Suppressor macrophage treated with lipopolysaccharide for 1 hour (primary cell): ENCODE measurements at places on chromosomes 16 and 17.

- peak; percentile 41 for DNase-seq
Measured at GRCh38 chr17:81294512-81295030, 536 bp downstream of the SLC38A10 start.

DNA sequence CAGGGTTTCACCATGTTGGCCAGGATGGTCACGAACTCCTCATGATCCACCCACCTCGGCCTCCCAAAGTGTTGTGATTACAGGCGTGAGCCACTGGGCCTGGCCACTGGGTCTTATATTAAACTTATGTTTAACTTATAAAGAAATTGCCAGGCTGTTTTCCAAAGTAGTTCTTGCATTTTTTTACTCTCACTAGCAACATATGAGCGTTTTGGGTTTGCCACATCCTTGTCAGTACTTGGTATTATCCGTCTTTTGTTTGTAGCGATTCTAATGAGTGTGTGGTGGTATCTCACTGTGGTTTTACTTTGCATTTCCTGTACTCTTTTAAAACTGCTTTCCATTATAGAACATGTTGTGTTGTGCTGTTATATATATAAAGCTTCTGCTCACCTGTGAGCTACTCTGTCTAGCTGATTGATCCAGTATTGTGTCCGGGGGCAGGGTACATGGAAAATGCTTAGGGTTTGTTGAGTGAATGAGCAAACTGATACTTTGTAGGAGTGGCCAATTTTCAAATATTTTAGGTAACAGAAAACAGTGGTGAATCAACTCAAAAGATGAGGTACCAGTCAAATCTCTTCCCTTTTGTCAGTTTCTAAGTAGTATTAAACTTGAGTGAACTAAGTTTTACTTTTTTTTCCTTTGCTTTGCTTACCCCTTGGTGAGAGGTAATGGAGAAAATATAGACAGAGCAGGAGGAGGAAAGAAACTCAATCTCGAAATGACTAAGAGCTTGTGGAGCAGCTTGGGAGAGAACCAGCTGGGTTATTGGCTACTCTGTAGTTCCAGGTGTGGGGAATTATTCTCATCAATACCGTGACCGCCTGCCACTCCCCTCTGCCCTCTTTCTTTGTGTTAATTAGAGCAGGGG, 75.8 kb downstream of the PITPNC1 start:
- no peak for DNase-seq

DNA sequence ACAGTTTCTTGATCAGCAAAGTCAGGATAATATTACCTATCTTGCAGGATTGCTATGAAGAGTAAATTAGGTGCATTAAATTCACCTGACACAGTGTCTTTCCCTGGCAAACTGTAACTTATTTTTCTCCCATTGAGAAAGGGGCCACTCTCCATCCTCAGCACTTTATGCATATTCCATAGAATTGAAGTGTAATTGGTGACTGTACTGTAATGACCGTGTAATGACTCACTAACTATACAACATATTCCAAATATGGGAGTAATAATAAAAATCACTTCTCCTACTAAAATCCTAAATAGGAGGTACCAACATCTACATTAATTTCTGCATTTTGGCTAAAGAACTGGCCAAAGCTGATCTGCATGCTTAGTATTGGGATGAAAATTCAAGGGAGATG, 141.9 kb upstream of the NOG start:
- DNase-seq = no peak

- peak; percentile 99 for DNase-seq
Measured at GRCh38 chr16:85824161-85825135, 25.0 kb downstream of the COX4I1 start.

- DNase-seq = no peak
Measured at GRCh38 chr17:39058524-39058923, 91.3 kb upstream of the FBXO47 start.

GRCh38 chr16:89103156-89103555, 9.5 kb downstream of the ACSF3 start:
- no peak for DNase-seq

GRCh38 chr16:19757026-19757425, 39.0 kb downstream of the IQCK start:
- DNase-seq = no peak

- DNase-seq = no peak
Measured at GRCh38 chr16:15843635-15844279, 13.1 kb downstream of the MYH11 start.

- DNase-seq = peak; percentile 64
Measured at GRCh38 chr17:67221062-67221998, 23.7 kb downstream of the HELZ start.

GRCh38 chr16:66265048-66265415, 101.5 kb upstream of the CDH5 start:
- no peak for DNase-seq

- DNase-seq = no peak
Measured at GRCh38 chr17:44599298-44600175, 42.3 kb downstream of the FZD2 start.

GRCh38 chr17:82787081-82787848, 35.4 kb downstream of the TBCD start:
- no peak for DNase-seq

DNA sequence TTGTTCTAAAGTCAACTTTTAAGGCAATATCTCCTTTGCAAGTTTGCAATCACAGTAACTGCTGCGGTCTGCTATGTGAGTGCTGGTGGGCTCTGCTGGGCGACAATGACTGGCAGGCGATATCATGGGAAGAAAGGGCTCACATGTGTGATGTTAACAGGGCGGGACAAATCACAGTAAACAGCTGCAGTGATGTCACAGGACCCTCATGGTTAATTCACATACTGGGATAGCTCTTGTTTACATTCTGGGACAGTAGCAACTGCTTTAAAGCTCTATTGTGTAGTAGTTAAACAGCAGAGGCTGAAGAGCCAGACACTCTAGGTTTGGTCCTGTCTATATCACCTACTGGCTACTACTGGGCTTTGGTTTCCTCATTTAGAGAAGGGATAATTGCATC, 257.2 kb upstream of the ASIC2 start:
- DNase-seq = no peak

- no peak for DNase-seq
Measured at GRCh38 chr17:59764292-59764741, 56.9 kb downstream of the VMP1 start.

- no peak for DNase-seq
Measured at GRCh38 chr16:25097276-25097975, 14.1 kb upstream of the LCMT1 start.

- no peak for DNase-seq
Measured at GRCh38 chr16:67996666-67997065, 2.6 kb downstream of the DPEP2 start.

DNA sequence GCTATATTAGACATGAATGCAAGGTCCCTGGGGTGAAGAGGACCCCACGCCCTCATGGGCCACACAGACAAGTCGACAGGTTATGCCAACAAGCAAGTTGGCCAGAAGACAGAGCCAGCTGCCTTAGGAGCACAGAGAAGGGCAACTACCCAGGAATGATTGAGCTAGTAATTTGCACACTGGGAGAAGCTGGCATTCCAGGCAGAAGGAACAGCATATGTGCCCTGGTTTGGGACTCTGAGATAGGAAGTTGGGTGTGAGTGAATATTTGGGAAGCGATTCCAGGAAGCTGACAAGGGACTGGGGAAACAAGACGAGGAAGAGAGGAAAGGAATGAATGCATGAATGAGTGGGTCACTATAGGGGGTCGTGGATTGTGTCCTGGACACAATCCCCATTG, 203.7 kb upstream of the CDH5 start:
- DNase-seq = no peak

GRCh38 chr17:63700528-63701455, 867 bp upstream of the LIMD2 start:
- DNase-seq = peak; percentile 83

GRCh38 chr17:77098884-77099545, 41.8 kb upstream of the SEC14L1 start:
- peak; percentile 92 for DNase-seq

DNA sequence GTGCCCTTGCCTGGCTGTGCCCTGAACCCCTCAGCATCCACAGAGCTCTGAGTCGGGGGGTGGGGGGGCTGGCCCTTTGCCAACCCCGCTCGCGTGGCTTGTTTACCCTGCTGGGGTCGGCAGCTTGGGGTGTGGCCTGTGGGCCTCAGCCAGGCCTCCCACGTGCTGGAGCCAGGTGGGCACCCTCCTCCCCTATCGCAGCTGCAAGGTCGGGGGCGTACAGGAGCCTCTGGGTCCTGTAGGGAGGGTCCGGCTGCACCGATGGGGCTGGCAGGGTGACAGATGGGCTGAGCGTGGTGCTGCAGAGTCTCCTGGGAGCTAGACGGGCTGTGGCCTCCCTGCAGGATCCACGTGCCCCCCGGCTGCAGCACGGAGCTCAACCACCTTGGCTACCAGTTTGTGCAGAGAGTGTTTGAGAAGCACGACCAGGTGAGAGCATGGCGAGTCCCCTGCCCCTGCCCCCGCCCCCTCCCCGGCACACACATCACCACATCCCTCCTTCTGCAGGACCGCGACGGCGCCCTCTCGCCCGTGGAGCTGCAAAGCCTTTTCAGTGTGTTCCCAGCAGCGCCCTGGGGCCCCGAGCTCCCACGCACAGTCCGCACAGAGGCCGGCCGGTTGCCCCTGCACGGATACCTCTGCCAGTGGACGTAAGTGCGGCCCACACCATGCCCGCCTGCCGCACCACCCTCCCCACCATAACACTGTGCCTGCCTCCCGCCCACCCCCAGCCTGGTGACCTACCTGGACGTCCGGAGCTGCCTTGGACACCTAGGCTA, 3.6 kb downstream of the RHOT2 start:
- no peak for DNase-seq

DNA sequence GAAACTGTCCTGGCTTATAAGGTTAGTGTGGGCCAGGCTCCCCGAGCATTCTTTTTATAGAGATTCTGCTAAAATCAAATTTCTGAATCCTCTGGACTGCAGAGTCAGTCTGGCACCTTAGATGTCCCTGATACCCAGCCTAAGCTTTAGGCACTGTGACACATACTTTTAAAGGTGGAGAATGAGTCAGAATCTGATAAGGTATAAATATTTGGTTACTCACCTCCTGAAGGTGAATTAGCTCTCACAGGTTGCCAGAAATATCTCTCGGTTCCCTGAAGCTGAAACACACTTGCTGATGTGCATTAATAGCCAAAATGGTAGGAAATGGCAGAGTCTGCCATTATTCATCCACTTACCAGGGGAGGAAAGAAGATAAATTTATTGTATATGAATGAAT, 446.9 kb downstream of the UTP18 start:
- DNase-seq = no peak
